ENCODE measurements at places on chromosomes 3 and 15. TPM values are rescaled to one million over a fixed set of nuclear protein-coding genes. Genes with fewer than 3 reads are reported as not detected.

TERC gene
- total RNA-seq = 149 TPM

DNA sequence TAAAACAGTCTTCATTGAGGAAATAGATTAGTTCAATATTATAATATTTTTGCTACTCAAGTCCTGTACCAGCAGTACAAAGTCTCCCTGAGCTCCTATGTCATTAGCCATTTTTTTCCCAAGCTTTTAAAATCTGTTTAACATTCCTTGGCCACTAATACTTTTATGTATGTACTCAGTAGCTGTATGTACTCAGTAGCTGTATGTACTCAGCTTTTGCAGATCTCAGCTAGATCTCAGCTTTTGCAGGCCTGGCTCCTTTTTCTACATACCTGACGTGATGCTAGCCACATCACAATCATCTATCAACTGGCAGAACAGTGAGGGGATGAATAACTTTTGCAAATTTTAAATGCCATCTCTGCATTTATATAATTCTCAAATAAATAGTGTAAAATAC, 13.8 kb downstream of the SLC9C1 start:
- DNase-seq = no peak

GRCh38 chr3:170907637-170908234, 701 bp downstream of the EIF5A2 start:
- peak; percentile 31 for DNase-seq

- no peak for DNase-seq
Measured at GRCh38 chr3:130779031-130779430, 32.4 kb upstream of the PIK3R4 start.

DNA sequence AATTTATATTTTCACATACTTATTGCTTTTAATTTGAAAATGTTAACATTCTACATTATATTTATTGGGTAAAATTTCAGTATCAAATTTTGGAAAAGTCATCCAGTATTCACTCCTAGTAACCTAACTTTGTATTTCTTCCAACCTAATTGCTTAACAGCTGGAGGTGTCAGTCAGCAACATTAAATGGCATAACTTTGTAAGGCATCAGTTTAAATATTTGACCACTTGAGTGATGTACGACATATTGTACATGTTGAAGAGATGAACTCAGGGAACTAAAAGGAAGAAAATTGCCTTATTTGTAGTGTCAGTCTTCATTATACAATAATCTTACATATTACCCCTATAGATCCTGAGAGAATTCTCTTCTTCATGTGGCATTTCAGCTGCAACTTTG, 326.8 kb downstream of the NAALADL2 start:
- DNase-seq = no peak

DNA sequence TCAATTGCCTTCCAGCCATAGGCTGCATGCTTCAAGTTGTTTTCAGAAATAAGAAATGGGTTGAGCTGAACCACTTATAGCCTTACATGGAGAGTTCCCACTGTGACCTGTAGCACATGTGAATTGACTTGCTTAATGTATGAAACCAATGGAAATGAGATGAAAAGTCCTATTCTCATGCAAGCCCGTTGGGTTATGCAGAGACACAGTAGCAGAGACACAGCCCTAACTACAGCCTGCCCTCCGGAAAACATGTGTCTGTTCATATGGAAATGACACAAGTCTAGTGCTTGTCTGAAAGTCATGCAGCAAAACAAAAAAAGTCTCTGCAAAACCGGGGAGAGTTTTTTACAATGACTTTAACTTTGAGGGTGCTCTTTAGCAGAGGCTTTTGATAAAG, 14.5 kb downstream of the HIGD2B start:
- DNase-seq = no peak

DNA sequence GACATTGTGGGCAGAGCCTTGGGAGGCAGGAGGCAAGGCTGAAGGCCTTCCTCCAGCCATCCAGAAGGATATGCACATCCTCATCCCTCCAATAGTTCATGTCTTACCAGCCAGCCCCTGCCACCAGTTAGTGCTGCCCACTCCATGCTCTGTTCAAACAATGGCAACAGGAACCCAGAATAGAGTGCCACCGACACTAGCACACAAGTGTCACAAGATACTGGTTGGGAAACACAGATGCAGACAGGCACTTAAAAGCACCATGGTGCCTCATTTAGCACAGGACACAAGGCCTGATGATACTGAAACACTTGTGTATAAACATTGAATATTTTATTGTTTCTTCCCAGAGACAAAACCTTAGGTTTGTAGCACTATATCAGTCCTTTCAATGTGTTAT, 56.5 kb upstream of the MYO5C start:
- DNase-seq = no peak

All from MG63 (cell line).